ENCODE measurements at places on chromosomes 2 and 18. TPM values are rescaled to one million over a fixed set of nuclear protein-coding genes. Genes with fewer than 3 reads are reported as not detected.

DNA sequence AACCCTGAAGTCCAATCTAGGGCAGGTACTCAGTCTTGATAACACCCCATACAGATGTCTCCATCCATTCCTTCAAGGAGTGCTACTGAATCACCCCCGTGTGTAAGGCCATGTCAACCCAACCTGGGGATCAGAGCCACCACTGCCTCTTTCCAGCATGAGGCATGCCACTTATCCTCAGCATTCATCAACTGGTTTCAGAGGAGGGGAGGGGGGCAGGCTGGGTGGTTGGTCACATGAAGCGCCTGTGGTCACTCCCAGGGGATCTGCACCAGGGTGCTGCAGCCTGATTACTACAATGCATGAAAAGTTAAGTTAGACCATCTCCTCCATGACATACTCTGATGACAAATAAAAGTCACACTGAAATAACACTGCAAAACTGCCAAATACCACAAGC lies 65.0 kb downstream of the UXS1 start:
- H3K4me1 ChIP-seq, result no peaks in the 10 kb centered on the region
- peaks cover 11% of the 10 kb centered on the region for H3K36me3 ChIP-seq
- H3K27me3 ChIP-seq, result no peaks in the 10 kb centered on the region
- no peak for DNase-seq

- no peaks in the 10 kb centered on the region for H3K4me1 ChIP-seq
- H3K27me3 ChIP-seq, result no peaks in the 10 kb centered on the region
- no peak overlapping the region for H3K4me3 ChIP-seq
- no peak overlapping the region for H3K27ac ChIP-seq
- DNase-seq, result no peak
- H3K36me3 ChIP-seq, result no peaks in the 10 kb centered on the region
Observed at GRCh38 chr2:241982706-241983570, 113.4 kb downstream of the RTP5 start.

- H3K27ac ChIP-seq, result no peak overlapping the region
- H3K27me3 ChIP-seq, result no peaks in the 10 kb centered on the region
Observed at GRCh38 chr2:119259296-119259860, 35.7 kb downstream of the STEAP3 start.

UGT1A1 gene
- 0.04 TPM for polyA plus RNA-seq

GRCh38 chr2:9781252-9781651 lies 62.0 kb upstream of the TAF1B start:
- no peak for DNase-seq
- no peaks in the 10 kb centered on the region for H3K27me3 ChIP-seq
- H3K4me3 ChIP-seq, result no peak overlapping the region

TNS1 gene
- polyA plus RNA-seq, result 67.0 TPM

CHST9 gene
- 6.1 TPM for polyA plus RNA-seq

DYSF gene
- polyA plus RNA-seq, result 56.2 TPM

DNA sequence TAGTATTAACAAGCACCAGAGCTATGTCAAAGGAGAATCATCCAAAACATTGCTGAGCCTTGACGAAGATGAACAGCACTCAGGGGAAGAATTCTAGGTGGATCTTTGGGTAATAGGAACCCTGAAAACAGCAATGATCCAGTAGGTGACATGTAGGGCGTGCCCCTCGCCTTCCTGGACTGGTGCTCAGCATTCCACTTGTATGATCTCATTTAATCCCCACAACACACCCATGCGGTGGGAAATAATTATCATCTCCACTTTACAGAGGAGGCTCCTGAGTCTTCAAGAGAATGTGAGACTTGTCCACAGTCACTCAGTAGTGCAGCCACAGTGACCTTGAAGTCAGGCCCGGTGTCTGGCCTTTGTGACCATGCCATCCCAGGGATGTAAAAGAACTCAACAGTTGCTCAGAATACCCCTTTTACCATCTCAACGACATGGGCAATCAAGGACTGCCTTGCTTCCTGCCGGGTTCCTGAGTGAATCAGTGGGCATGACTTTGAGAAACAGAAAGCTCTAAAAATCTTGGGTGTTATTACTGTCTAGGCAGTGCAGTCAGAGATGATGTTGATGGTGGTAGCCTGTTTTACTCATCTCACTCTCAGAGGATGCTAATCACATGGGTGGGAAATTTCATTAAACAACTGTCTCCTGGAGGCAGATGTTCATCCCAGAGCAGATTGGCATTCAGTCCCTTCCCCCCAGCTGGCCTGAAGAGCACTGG lies 161.6 kb downstream of the BCL11A start:
- H3K27me3 ChIP-seq, result no peaks in the 10 kb centered on the region
- no peak for DNase-seq
- no peak overlapping the region for H3K27ac ChIP-seq
- H3K4me1 ChIP-seq, result no peaks in the 10 kb centered on the region
- no peaks in the 10 kb centered on the region for H3K36me3 ChIP-seq
